ENCODE measurements at places on chromosomes 2 and 18.

GRCh38 chr2:71575966-71576365 lies 122.6 kb downstream of the DYSF start:
- no peak for DNase-seq

GRCh38 chr2:120316528-120317179 lies 29.3 kb upstream of the INHBB start:
- no peak for DNase-seq

DNA sequence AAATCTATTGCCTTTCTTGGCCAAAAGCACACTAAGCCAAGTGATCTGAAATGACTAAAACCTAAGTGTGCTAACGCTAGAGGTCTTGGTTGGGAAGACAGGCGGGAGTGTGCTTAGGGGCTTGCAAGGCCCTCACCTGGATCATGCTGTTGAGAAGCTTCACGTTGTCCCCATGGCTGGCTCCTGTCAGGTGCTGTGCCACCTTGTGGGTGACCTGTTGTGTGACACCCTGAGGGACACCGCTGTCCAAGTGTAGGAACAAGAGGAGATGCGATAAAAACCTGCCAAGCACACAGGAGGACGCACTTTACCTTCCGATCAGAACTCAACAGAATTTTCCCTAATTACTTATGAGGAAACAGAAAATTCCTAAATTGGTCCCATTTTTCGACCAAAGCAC lies 50.8 kb downstream of the EPG5 start:
- DNase-seq: no peak

- DNase-seq: no peak
These were observed 335 bp downstream of the HES6 start for GRCh38 chr2:238239543-238239862.

- DNase-seq: no peak
These were observed 680.1 kb upstream of the FSHR start for GRCh38 chr2:49834433-49834832.

DNA sequence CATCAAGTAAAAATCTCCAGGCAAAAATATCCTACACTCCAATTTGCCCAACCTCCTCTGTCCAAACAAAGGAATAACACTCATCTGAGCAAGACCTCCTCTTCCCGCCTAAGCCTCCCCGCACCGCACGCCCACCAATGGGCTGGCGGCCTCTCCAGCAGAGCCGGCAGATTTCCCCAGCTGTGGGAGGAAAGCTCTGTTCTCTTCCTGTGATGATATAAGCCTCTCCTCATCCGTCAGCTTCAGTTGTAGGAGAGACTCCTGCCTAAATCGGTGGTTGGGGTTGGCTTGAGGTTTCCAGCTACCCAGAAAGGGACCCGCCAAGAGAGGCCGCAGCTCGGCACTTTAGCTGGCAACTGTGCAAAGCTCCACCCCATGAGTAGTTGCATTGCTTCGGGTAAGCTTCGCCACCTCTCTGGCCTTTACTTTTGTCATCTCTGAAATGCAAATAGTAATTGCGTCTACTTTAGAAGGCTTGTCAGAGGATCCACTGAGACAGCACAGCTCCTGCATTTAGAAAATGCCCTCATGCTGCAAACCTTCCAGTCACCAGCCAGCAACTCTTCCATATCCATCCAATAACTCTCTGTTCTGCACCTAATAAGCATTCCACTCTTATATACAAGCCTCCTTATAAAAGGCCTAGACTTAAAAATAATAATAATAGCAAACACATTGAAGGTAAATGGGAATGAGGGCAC lies 146.4 kb downstream of the MYT1L start:
- no peak for DNase-seq

DNA sequence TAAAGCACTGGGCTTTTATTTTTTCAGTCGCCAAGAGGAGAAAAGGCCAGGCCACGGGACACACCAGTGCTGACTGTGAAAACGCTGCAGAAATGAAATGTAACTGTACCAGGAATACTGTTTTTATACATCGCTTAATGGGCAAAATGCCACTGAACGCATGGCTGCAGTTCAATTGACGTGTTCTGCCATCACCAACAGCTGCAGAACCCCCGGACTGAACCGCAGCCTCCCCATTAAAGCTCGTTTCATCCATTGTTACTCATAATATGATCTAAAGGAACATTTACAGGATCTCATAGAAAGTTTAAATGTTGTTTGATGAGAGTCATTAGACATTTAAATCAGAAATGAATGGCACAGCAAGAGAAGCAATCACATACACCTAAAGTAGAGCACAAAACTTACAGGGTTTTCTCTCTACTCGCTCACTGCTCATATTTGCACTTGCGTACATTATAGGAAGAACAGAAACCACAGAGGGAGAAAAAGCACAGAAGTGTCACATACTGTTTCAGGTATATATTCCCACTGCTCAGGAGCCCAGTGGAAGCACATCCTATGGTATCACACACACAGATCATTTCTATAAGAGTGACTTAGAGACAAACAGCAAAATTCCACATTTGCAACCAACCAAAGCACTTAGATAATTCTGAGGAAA lies 35.3 kb downstream of the TCF4 start:
- no peak for DNase-seq

GRCh38 chr18:46751882-46752281 lies 5.0 kb downstream of the ST8SIA5 start:
- DNase-seq: no peak

GRCh38 chr2:200615247-200615646 lies 29.4 kb downstream of the AOX1 start:
- no peak for DNase-seq

DNA sequence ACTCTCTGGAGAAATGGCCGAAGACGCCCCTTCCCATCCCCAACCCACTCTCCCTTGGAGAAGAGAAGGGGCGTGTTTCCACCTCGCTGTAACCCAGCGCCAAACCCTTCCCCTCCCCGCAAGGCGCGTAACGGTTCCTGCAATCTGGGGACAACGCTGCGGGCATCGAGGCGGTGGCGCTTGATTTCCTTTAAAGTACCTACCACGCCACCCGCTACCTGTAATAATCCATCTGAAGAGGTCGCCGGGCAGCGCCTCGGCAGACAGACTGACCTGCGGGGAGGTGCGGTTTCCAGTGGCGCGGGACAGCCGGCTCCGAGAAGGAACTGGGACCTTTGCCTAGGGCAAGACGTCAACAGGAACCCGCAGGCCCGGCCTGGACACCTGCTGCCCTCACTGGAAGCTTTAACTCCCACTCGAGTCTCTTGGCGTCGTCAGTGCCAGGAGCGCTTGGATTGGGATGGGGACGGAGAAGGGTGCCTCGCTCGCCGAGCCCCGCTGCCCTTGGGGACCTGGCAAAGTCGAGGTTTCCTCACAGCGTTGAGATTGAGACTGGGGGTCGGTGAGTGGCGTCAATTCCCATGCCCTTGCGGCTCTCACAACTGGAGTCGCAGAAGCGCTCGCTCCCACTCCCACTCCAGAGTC lies at the start of gene CYP1B1:
CYP1B1 (minus strand) TSS at position 645 of the 645 bp plus-strand sequence. CDS start 763 bp downstream, outside the sequence.
- DNase-seq: no peak

- DNase-seq: peak; percentile 65
These were observed 278.0 kb downstream of the NEDD4L start for GRCh38 chr18:58321986-58322385.

DNA sequence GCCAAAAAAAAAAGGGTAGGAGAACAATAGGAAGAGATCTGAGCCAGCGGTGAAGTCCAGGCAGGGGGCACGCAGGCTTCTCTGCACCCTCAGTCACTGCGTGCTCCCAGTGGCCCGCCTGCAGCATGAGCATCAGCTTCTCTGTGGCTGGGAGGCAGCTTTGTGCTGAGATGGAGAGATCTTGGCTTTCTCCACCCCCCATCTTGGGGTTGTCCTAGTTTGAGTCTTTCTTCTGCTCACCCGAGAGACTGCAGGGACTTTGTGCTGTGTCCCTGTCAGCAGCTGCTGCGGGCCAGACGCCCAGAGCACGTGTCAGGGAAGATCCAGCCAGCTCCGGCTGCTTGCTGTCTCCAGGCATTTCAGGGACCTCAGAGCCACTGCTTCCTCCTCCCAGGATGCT lies 20.3 kb downstream of the TRAPPC12 start:
- DNase-seq: no peak

DNA sequence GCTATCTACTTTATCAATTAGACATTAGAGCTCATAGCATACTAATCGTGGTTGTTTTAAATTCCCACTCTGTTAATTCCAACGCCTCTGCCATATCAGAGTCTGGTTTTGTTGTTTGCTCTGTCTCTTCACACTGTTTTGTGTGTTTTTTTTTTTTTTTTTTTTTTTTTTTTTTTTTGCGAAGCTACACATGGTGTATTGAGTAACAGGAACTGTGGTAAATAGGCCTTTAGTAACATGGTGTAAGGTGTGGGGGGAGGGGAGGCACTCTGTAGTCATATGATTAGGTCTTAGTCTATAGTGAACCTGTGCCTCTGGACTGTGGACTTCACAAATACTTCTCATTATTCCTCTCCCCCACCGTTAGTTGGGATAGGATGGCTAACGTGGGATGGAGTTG lies 370.7 kb upstream of the RAB12 start:
- no peak for DNase-seq

GRCh38 chr2:216024779-216025336 lies 11.5 kb upstream of the MREG start:
- no peak for DNase-seq

DNA sequence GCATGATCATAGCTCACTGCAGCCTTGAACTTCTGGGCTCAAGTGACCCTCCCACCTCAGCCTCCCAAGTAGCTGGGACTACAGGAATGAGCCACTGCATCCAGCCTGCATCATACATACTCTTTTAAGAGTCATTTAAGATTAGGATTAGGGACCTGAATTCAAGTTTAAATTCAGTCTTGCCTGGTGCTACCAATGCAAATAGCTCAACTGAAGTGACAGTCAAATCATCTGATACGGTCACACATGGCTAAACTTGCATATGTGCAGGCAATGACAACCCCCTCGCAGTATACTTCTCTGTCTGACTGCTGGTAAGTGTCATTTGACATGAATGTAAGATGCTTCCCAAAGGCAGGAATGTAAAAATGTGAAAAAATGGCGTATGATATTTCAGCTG lies 31.8 kb upstream of the TMEM131 start:
- no peak for DNase-seq

DNA sequence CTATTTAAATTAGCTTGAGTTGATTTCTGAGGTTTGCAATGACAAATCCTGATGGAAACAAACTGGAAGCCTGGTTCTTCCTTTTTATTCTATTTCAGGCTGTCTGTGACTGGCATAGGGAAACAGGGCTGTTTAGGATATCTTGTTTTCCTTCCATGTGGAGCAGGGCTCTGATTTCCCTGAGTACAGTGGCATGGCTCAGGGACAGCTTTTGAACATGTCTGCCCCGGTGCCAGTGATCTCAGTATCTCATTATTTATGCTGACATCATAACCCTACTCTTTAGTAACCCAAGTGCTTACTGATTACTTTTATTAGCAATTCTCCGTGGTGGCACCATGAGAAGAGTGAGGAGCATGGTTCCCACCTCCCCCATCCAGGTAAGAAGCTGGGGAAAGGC lies 720.3 kb downstream of the GALR1 start:
- DNase-seq: no peak

- DNase-seq: no peak
These were observed 142.2 kb upstream of the DLGAP1 start for GRCh38 chr18:4597301-4597700.

DNA sequence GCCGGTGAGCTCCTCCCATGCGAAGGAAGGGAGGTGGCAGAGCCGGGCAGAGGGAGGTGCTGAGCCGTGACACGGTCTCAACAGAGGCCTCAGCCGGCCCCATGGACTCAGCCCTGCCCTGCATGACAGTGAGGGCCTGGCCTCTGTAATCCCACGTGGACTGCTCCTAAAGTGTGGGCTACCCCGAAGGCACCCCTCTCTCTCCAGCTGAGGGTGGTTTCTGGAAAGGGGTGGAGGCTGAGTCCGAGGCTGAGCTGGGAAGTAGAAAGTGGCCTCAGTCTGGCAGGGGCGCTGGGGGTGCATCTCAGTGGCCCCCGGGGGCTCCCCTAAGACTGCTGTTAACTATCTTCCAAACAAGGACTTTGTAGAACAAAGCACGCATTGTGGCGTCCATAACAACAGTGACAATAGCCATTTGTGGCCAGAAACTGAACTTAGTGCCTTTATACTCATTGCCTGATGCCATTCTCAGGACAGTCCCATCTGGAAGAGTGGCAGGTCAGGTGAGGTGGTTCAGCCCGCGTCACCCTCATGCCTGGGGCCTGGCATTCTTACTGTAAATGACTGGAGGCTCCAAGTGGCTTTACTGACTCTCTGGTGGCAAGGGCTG lies 192.4 kb downstream of the TWIST2 start:
- no peak for DNase-seq

DNA sequence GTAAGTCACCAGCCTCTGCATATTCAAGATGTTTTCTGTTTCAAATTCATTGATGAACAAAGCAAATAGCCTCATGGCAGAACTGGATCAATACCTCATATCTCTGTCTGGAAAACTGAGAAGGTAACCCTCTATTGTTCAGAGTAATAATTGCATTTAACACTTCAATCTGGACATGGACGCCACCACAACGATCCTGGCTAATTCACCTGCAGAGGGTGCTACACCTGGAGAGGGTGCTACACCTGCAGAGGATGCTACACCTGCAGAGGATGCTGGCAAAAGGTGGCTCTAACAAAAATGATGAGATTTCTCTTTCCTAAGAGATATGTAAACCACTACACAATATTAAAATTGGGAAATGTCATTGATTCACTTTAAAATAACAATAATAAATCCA lies 183.1 kb upstream of the HNRNPA3 start:
- DNase-seq: no peak

- no peak for DNase-seq
These were observed 501 bp downstream of the LPIN1 start for GRCh38 chr2:11746807-11747459.

DNA sequence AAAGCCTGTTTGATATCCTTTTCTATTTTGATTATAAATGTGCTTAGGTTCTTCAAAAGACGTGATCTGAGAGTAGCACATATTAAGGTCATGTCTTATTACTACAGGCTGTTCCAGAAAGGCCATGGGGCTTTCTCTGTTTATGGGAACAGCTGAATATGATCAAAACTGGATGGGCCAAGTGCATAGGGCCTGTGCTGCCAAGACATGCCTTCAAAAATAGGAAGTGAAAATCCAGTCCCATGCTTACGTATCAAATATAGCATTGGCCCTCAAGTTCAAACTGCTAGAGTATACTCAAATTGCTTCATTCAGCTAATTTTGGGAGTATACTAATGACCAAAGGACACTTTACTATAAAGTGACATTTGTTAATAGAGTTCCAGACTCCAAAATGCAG lies 24.1 kb downstream of the SLC25A52 start:
- DNase-seq: no peak

DNA sequence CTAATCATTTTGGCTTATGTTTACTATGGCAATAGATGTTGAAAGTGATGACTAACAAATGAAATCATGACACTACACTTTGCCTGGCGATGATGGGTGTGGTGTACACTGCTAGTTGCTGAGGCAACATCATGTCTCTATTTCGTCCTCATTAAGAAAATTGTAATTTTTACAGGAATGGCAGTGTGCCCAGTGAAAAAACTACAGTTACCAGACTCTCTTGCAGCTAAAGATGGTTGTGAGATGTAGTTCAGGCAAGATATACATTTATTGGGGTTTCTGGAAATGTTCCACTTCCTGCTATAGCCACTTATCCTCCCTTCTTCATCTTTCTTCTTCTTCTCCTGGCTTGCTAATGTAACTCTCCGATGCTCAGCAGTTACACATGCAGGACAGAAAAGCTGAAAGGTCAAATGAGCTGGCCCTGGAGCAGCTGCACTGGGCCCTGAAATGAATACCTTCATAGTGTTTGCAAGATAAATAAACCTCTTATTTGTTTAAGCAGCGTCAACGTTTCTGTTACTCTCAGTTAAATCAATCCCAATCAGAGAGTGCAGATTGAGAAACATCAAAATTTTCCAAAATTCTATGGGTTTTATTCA lies 46.0 kb downstream of the SOCS6 start:
- DNase-seq: no peak

- no peak for DNase-seq
These were observed 4.1 kb downstream of the RHBDD1 start for GRCh38 chr2:226839951-226840350.

GRCh38 chr2:168565112-168565511 lies 109.0 kb downstream of the CERS6 start:
- no peak for DNase-seq
